ENCODE measurements at places on chromosomes 2 and 18. TPM values are rescaled to one million over a fixed set of nuclear protein-coding genes. Genes with fewer than 3 reads are reported as not detected.

DNA sequence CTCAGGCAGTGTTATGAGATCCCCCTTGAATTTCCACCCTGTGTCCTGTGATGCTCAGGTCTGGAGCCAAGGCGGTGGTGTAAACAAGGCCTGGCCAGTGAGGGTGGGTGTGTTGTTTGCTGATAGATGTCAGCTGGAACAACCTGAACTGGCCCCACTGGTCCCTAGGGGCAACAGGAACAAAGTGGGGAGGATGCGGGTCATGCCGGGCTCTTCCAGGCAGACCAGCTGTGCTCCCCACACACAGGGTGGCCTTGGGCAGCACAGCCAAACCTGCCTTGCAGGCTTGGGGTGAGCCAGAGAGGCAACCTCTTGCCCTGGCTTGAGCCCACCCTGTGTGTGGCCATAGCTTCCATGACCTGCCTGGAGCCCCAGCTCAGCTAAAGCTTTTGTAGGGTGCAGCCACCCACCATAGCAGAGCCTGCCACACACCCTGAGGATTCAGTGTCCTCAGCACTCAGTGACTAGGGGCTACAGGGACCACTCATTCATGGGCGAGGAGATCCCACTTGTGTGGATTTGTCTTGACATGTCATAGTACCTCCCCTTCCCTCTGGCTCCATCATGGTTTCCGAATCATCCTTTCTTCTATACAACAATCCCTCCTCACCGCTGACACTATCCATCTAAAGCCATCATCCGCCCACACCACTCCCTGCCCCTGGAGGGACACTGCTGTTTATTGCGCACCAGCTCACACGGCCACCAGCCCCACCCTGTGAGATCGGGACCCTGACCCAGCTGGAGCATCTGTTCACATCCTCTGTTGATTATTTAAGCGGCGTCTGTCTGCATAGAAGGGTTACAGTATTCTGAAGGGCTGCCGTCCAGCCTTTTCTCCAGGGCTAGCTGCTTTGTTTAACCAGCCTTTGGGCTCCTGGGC is 268.8 kb downstream of the CYP26B1 start:
- no peak for DNase-seq

GRCh38 chr2:6793913-6794312 is 71.8 kb downstream of the CMPK2 start:
- DNase-seq, result no peak

- DNase-seq, result no peak
Measured at GRCh38 chr18:51195086-51195450, 2.4 kb downstream of the MEX3C start.

GRCh38 chr2:15241201-15241600 is 319.9 kb downstream of the NBAS start:
- no peak for DNase-seq

- no peak for DNase-seq
Measured at GRCh38 chr2:241295326-241296095, 20.0 kb downstream of the HDLBP start.

DNA sequence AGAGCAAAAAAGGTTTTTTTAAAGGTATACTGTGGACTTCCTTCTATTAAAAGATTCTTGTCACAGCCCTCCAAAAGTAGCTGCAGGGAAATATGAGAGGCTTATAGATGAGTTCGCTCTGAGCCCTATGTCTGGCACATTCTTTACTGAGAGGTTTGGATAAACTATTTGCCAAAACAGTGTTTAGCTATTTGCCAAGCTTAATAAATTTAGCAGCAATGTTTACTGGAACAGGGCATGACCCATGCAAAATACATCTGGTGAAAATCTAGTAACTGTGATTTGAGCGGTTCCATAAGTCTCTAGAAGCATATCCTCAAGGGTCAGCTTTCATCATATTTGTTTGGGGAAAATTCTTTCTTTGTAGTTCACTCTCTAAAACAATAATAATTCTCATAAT is 1696.7 kb upstream of the PIK3C3 start:
- DNase-seq, result no peak

- no peak for DNase-seq
Measured at GRCh38 chr2:9382604-9383235, 40.6 kb downstream of the ITGB1BP1 start.

DNA sequence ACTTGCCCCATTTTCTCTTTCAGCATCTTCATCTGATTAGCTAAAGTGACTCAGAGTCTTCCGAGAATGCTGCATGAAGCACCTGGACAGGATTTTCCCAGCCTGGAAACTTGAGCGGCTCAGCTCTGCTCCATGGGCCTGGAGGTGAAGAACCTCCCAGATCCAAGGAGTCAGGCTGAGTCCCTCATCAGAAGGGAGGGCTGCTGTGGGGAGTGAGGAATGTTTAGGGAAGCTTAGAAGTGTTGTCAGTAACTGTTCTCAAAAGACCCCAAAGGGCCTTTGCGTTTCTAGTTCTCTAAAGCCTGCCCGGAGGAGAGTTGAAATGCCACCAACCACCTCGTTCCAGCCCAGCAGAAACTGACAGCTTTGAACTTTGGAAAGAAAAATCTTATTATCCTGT is 157.1 kb downstream of the CLIP4 start:
- DNase-seq, result no peak

DNA sequence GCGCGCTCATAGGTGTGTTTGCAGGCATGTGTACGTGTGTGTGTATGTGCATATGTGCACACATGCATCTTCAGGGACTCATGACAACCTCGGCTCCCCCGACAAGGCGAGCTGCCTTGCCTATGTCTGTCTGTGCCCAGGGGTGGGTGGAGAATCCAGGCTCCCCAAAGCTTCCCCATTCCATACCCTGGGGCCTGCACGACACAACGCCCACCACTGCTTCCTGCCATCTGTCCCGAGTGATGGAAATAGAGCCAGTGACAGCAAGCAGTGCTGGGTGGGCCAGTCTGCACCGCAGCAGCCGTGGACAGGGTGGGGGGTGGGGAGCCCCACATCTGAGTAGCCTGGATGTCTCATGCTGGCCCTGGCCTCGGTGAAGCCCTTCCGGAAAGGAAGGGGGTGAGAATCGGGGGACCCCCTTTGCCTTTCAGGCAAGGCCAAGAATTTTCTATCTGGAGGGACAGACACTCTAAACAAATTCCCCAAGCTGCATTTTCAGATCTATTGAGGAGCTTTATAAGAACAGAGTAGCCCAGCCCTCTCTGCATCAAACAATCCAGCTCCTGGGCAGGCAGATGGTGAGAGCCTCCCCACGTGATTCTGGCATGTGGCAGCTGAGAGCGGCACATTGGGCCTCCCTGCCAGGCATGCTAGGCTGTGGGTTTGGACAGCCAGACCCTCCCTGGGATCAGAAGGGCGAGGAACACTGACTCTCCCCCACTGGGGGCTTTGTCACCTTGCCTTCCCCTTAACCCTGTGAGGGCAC is 4.9 kb downstream of the KCNIP3 start:
- no peak for DNase-seq

- no peak for DNase-seq
Measured at GRCh38 chr18:5066380-5066977, 130.6 kb downstream of the AKAIN1 start.

- DNase-seq, result no peak
Measured at GRCh38 chr2:98799375-98800329, 68.7 kb upstream of the MGAT4A start.

- DNase-seq, result no peak
Measured at GRCh38 chr18:70322928-70323327, 34.1 kb downstream of the SOCS6 start.

DNA sequence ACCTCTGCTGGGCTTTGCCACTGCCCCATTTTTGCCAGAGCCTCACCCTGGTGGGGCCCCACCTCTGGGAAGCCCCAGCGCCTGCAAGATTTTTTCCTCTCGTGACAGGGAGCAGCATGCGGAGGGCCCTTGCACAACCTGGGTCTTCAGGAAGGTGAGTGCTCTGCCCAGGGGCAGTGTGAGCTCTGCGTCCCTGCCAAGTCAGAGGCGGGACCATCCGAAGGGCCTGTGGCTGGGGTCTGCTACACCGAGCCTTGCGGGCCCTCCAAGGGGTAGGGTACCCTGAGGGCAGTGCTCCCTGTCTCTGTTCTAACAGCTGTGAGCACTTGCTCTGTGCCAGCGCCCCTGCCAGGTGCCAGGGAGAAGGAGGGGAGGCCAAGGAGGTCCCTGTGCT is 5.8 kb upstream of the ODC1 start:
- DNase-seq, result no peak

- no peak for DNase-seq
Measured at GRCh38 chr2:127084611-127085316, 22.2 kb downstream of the BIN1 start.

GRCh38 chr2:17328161-17328560 is 190.1 kb downstream of the RAD51AP2 start:
- DNase-seq, result no peak

GRCh38 chr2:180255981-180256380 is 248.9 kb upstream of the CWC22 start:
- no peak for DNase-seq

DNA sequence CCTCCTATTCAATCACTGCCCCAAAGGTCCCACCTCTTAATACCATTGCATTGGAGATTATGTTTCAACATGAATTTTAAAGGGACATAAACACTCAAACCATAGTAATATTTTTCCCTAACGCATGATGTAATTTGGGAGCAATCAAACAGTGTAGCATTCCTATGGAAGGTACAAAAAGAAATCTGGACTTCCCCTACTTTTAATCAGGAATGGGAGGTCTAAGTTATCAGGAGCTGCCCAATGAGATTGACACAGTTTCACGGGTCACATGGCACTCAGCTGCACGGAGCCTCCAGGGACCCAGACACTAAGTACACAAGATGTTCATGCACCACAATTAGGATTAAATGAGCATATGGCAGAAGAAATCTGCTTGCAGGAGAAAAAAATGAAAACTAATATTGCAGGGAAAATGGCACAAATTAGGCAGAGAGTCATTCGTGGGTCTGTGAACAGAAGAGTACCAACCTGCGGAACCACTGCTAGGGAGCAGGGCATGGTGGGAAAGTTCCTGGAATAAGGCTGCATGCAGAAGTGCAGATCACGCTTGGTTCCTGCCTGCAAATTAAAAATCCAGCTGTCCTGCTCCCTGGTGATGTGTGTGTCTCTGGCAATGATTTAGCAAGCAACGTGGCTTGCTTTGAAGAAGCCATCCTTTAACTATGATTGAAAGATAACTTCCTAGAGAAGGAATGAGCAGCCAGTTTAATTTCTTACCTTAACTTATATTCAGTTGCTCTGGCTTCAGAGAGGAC is 326.6 kb upstream of the ID2 start:
- DNase-seq, result no peak

GRCh38 chr2:67970542-67970941 is 92.3 kb downstream of the C1D start:
- DNase-seq, result no peak

- no peak for DNase-seq
Measured at GRCh38 chr18:59062643-59063006, 77.1 kb upstream of the SEC11C start.

GRCh38 chr2:227942021-227942420 is 70.6 kb downstream of the DAW1 start:
- DNase-seq, result no peak

- no peak for DNase-seq
Measured at GRCh38 chr2:186889101-186889879, 40.3 kb upstream of the ZSWIM2 start.

GRCh38 chr2:227871375-227871791 is at the start of gene DAW1:
TSS of gene DAW1 (plus strand) at chr2:227871631. CDS start at chr2:227871690, 59 bp downstream.
- no peak for DNase-seq

- no peak for DNase-seq
Measured at GRCh38 chr18:32759611-32760167, 13.1 kb downstream of the KLHL14 start.

DNA sequence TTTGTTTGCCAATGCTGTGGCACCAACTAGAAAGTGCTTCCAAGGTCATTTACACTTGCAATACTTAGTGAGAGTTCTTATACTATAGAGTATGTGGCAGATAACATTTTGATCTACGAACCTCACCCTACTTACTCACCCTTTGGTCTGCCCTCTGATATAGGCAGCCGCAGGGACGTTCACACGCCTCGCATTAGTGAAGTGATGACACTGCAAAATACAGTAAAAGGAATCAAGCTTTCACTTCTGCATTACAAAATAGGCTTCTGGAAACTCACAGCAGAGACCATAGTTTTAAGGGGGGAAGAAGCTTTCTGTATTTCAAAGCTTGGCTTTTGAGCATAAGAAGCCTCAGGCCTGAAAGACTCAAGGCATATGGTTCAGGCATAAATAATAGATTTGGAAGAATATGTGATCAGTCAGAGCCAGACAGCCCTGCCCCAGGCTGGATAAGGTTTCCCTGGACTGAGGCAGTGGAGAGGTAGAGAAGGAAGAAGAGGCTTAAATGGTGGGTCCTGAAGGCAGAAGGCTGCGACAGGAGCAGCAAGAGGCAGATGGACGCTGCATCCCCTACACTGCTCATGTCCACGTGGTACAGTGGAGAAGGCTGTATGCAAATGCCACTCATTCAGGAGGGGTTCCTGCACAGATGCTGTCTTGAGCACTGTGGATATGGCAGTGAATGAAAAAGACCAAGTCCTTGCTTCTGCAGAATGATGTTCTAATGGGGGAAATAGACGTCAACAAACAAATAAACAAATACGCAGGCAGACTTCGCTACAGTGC is 63.1 kb downstream of the FECH start:
- no peak for DNase-seq

DNA sequence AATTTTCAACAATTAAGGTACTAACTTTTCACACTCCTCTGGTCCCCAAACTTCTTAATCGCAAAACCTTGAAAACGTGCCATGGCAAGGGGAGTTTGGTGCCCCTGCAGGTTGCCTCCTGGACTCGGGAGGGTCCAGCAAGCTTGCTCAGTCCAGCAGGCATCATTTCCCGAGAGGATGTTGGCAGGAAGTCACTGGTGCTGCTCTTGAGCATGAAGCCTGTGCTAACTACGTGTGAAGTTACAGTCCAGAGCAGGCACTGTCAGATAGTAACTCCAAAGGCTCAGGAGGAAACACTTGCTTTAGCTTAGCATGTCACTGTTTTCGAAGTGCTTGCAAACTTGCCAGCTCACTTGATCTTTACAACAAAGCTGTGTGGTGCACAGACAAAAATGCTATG is 215.4 kb downstream of the MYCN start:
- DNase-seq, result no peak

The SPP2 gene
- not detected for total RNA-seq

The CNTNAP5 gene
- not detected for total RNA-seq

The CYP27A1 gene
- 65.0 TPM for total RNA-seq

The KYNU gene
- 13.1 TPM for total RNA-seq

The MTCL1 gene
- total RNA-seq, result 4.9 TPM

The AOX1 gene
- total RNA-seq, result 100.0 TPM

The SERPINB12 gene
- total RNA-seq, result not detected

The PROKR1 gene
- 0.80 TPM for total RNA-seq

The RNF125 gene
- 7.2 TPM for total RNA-seq

The USP37 gene
- total RNA-seq, result 6.9 TPM

The SUMO1 gene
- 68.5 TPM for total RNA-seq

The CD8B gene
- 3.6 TPM for total RNA-seq

All from breast epithelium (tissue), 4 donors.